Esophagus squamous epithelium (tissue), 5 donors: ENCODE measurements at places on chromosomes 16 and 17.

DNA sequence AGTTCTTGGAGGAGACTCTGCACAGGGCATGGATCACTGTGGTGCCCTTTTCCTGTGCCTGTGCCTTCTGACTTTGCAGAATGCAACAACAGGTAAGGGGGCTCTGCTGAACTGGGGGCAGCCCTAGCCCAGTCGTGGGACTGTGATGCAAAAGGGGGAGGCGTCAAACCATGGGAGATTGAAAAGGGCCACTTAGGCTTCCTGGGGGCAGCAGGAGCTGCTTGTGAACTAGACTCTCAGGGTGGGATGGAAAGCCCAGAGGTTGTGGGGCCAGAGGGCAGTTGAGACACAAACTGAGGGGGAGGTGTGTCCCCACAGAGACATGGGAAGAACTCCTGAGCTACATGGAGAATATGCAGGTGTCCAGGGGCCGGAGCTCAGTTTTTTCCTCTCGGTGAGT is 19.6 kb downstream of the ADGRG5 start:
- DNase-seq: no peak

GRCh38 chr16:24286741-24287405 is 30.7 kb downstream of the CACNG3 start:
- DNase-seq: no peak

DNA sequence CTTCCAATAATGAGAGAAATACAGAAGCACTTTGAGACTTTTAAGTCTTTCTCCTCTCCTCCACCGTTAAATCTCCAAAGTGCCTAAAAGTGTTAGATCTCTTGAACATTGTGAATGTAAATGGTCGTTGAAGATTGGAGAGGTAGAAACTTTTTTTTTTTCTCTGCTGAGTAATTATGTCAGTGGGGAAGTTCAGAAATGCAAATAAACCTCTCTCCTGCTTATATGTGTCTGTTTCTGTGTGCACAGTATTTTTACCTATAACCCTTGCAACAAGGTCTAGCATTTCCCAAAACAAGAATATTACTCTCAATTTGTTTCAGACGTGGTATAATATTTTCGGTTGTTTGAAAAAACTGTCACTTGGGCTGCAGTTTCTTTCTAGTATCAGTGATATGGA is 833.6 kb upstream of the CDH8 start:
- DNase-seq: no peak

DNA sequence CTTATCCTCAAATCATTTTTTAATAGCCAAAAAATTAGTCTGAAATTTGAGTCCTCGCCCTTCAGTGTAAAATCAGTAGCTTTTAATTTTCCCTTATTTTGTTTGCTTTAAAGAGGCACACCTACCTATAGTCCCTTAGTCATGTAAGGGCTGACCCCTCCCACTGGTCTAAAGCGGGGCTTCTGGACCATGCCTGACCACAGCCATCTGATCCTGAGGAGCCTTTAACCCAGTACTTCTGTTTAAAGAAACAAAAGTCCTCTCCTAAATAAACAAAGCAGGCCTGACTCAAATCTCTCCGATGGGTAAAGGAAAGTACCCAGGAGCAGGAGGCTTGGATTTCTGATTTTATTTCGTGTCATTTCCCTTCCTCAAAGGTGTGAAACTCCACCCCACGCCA is 92.0 kb upstream of the CCL2 start:
- no peak for DNase-seq

DNA sequence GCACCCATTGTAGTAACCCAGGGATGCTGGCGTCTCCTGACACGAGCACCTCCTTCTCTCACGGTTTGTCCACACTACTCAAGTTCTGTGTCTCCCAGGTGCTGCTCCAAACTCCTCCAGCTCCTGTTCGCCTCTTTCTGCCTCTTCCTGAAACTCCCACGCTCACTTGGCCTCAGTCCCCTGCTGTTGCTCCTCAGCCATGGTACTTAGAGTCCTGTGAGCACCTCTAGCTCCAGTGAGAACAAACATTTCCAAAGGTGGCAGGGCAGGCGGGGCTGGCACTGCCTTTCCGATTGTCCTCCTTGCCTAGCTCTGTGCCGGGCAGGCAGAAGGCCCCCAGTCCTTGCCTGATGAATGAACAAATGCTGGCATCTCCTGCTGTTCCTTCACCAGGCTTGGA is 146.1 kb downstream of the SDK2 start:
- no peak for DNase-seq

DNA sequence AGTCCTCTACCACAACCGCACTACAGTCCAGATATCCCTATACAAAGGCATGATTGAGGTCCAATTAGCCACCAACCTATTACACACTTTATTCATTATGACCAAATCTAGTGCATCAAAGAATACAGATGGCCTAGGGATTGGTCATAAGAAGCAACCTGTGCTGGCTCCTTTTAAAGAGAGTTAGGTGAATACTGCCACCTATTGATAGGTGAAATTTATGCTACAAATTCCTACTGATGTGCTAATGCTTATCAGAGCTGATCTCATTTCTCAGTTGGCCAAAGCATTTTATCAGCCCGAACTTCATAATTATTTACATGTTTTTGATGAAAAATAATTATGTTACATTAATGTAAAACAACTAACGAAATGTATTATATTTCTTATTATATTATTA is 166.3 kb downstream of the ANKFN1 start:
- DNase-seq: no peak
